ENCODE measurements at places on chromosomes 2 and 18.

DNA sequence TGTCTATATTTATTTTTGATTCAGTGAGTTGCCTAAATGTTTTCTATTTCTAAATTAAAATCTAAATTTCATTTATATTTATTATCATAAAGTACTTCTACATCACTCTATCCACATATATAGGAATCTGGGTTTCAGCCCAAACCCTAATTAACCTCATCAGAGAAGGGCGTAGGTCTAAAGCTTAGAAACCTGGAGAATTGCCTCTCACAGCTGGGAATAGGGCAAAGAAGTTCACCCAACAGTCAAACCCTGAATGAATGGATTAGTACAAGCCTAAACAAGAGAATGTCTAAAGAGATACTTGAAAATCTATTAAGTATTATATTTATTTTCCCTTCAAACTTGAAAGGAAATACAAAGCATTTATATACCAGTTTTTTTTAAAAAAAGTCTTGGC lies 26.2 kb downstream of the TFPI start:
- no peaks in the 10 kb centered on the region for H3K27me3 ChIP-seq
- H3K27ac ChIP-seq = no peak overlapping the region
- peaks cover 5% of the 10 kb centered on the region for H3K36me3 ChIP-seq
- no peak for DNase-seq
- no peak overlapping the region for H3K4me3 ChIP-seq

GRCh38 chr2:197108758-197109157 lies 182.3 kb upstream of the PGAP1 start:
- no peaks in the 10 kb centered on the region for H3K36me3 ChIP-seq
- no peak overlapping the region for H3K4me3 ChIP-seq
- peak; percentile 70 for DNase-seq
- H3K27me3 ChIP-seq = no peaks in the 10 kb centered on the region
- peak overlapping the region; percentile 45 for H3K27ac ChIP-seq

DNA sequence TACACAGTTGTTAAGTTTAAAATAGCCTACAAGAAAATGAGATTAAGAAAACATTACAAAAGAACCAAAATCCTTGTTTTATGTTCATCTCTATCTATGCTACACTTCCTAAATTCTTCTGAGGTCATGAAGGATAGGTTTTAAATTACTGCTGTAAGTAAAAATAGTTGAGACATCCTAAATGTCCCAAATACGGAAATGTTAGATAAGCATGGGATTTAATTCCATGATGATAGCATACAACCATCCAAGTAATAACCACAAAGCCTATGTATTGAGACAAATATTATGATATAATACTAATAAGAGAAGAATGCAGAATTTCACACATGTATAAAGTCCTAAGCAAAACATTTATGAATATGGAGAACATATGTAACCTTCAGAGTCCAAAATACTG lies 34.1 kb downstream of the PIEZO2 start:
- no peak overlapping the region for H3K4me3 ChIP-seq
- H3K27ac ChIP-seq = no peak overlapping the region
- no peaks in the 10 kb centered on the region for H3K4me1 ChIP-seq
- H3K27me3 ChIP-seq = no peaks in the 10 kb centered on the region
- no peaks in the 10 kb centered on the region for H3K36me3 ChIP-seq

GRCh38 chr18:72871091-72871490 lies 3.3 kb upstream of the NETO1 start:
- peaks cover 33% of the 10 kb centered on the region for H3K27me3 ChIP-seq
- no peaks in the 10 kb centered on the region for H3K36me3 ChIP-seq
- no peak overlapping the region for H3K4me3 ChIP-seq
- no peak for DNase-seq

GRCh38 chr2:43032213-43033015 lies 194.0 kb downstream of the ZFP36L2 start:
- peak; percentile 72 for DNase-seq
- no peak overlapping the region for H3K4me3 ChIP-seq
- H3K36me3 ChIP-seq = no peaks in the 10 kb centered on the region
- no peaks in the 10 kb centered on the region for H3K4me1 ChIP-seq
- no peaks in the 10 kb centered on the region for H3K27me3 ChIP-seq
